ENCODE measurements at places on chromosomes 2 and 18. TPM values are rescaled to one million over a fixed set of nuclear protein-coding genes. Genes with fewer than 3 reads are reported as not detected.
A peak's percentile ranks its signal among the peaks of the same experiment; 100 is the strongest.

Gene AGXT
- 0.10 TPM for total RNA-seq

GRCh38 chr2:96816836-96817702 lies 1.0 kb downstream of the CNNM3 start:
- peak; percentile 28 for DNase-seq

Gene RIT2
- total RNA-seq, result not detected

DNA sequence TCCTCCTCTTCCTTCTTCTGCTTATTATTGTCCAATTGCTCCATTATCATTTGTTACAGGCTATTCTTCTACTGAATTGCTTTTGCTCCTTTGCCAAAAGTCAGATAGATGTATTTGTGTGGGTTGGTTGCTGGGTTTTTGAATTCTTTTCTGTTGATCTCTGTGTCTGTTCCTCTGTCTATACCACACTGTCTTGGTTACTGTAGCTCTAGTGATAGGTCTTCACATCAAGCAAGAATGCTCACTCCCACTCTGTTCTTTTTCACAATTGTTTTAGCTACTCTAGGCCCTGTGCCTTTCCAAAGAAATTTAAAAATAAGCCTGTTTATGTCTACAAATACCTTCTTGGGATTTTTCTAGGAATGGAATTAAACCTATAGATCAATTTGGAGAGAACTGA lies 217.2 kb downstream of the GALR1 start:
- no peak for DNase-seq

DNA sequence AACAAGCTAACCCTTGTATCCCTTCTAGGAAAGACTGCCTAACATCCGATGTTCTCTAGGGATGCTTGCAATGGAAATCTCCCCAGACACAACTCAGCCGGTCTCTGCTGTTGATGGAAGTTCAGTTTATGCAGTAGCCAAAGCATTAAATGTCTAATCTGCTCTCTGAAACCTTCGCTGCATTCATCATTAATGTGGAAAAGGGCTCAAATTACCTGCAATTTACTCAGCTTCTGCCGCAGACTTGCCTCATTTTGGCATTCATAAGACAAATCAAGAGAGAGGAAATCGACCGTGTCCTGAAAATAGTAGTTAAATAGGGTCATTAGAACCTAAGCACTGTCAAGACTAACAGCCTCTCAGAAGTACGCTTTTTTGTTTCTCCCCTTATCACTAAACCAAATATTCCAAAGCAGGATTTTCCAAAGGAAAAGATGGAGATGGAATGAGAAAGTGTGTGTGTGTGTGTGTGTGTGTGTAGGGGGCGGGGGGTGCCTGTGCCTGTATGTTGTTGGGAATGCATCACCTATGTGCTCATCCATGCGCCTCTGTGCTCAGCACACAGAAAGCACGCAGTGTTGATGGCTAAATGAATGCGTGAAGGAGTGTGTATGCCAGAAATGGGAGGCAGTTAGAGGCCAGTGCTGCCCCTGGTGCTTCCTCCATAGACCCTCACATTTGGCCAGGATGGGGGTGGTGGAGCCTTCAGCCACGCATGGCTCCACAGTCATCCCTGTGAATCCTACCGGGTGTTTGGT lies 7.4 kb downstream of the LCT start:
- DNase-seq, result no peak

DNA sequence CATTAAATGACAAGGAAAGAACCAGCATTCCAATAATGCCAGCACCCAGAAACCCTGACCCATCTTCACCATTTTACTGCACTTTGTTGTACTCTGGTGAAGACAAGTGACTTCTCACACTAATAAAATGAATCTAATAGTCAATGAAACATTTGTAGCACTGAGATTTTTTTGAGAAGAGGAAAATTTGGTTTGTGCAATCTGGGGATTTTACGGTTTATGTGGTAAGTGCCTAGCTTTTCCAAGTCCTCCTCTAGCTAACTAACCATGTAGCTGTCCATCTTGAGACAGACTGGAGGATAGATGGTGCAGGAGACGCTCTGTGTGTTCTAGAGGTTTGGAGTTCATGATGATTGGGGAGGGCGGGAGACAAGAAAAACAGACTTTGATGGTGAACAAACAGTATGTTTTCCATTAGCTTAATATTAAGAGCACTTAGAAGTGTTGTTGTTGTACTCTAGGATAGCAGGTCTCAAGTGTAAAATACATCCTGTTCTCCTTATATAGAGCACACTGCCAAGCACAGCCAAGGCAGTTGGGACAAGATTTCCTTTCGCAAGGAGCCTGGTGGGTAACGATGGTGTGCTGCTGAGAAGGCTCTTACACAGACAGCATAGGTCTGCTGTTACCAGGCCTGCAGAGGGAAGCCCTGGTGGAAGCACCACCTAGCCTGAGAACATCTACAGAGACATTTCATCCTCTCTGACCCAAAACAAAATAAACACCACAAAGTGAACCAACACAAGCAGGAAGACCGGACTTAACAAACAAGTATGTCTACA lies 83.7 kb downstream of the BCL11A start:
- no peak for DNase-seq

Gene UGT1A6
- total RNA-seq, result not detected

Gene SKOR2
- total RNA-seq, result not detected

- DNase-seq, result peak; percentile 91
Measured at GRCh38 chr2:159497256-159497655, 119.1 kb downstream of the BAZ2B start.

Measured in RPMI7951 (cell line).